Mucosa of descending colon (tissue), 3 donors: ENCODE measurements at places on chromosomes 6 and 20. TPM values are rescaled to one million over a fixed set of nuclear protein-coding genes. Genes with fewer than 3 reads are reported as not detected.

Gene EYA4
- total RNA-seq, result not detected

Gene PSORS1C1
- total RNA-seq, result 11.1 TPM

Gene OLIG3
- not detected for total RNA-seq

Gene DEFB132
- total RNA-seq, result not detected

Gene MLIP
- 1.9 TPM for total RNA-seq

Gene AP5S1
- total RNA-seq, result 18.6 TPM

- DNase-seq, result no peak
These were observed 1.1 kb downstream of the MMP9 start for GRCh38 chr20:46009816-46010215.

- no peak for DNase-seq
These were observed 12.9 kb downstream of the PHACTR1 start for GRCh38 chr6:12729467-12729866.

- DNase-seq, result no peak
These were observed 1174.7 kb upstream of the MAP3K7 start for GRCh38 chr6:91761621-91762020.

- no peak for DNase-seq
These were observed 116.8 kb upstream of the ARID1B start for GRCh38 chr6:156660389-156660788.

DNA sequence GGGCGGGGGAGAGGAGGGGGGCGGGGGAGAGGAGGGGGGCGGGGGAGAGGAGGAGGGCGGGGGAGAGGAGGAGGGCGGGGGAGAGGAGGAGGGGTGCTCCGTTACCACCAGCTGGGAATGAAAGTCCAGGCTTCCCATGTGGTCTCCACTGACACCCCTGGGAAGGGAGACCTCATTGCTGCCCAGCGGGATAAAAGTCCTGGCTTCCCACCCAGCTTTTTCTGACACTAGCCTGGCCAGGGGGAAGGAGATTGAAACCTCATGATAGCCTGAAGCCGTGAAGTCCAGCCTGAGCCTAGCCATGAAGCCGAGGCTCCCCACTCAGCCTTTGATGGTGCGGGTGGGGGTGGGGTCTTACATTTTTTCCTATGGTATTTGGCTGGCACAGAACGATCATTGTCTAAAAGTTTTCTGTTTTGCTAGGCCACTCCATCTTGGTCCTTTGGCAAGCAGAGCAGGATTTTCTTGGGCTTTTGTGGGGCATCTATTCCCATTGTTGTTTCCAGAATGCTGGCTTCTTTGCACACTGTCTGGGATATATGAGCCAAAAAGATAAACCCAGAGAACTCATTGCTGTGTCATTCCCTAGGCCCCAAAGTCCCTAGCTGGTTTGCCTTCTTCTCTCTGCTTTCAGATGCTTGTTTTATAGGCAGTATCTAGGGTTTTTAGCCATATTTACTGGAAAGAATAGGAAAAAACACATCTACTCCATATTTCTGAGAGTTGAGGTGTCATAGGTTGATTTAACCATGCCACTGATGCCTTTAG, 67.9 kb upstream of the RNF24 start:
- no peak for DNase-seq

DNA sequence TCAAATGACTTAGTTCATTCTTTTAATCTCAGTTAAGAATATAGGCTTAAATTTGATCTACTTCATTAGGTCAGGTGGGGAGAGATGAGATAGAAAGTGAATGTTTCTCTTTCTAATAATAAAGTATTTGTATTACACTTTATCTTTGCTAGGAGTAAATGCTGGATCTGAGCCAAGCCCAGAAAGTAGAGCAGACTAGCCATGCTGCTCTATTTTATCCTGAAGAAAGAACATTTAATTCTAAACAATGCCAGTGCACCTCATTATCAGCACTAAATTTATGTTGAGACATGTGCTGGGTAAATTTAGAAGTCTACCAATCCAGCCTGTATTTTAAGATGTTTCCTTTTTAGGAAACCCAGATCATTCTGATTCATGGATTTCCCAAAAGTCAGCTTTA, 43.5 kb downstream of the AKIRIN2 start:
- DNase-seq, result no peak

DNA sequence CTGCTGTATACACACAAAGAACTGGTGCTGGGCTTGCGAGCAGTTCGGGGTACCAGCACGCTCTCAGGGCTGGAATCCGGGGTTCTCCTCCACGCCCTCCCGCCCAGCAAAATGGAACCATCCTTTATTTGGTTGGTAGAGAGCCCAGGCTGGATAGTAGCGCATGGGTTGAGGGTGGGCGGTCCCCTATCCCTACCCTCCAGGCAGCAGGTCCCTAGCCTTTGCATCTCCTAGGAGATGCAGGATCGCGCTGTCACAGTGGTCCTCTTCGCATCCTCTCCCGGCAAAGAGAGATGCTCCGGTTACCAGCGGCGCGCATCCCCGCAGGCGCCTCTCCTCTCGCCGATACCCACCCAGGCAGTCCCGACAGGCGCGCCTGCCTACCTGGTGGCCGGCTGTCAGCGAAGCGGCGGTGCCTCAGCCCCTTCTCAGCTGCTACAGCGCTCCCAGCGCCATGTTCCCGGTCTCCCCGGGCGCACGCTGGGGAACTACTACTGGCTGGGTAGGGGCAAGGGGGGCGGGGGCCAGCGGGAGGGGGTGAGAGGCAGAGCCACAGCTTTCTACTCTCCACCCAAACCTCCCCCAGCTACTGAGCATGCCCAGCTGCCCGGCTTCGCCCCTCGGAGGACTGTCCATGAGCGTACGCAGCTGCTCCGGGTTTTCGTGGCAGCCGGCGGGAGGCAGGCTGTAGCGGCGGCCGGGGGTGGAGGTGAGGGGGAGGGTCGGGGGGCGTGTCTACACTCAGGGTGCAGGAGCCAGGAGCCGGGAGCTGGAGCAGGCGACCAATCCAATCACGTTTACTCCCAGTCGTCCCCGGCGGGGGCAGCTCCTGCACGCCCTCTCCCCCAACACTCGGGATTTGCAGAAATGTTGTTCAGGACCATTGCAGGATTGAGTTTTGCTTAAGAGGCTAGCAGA, at the start of gene PAK5:
PAK5 (minus strand) TSS at position 699 of the 918 bp plus-strand sequence. CDS start 194,748 bp downstream, outside the sequence.
- peak; percentile 55 for DNase-seq

DNA sequence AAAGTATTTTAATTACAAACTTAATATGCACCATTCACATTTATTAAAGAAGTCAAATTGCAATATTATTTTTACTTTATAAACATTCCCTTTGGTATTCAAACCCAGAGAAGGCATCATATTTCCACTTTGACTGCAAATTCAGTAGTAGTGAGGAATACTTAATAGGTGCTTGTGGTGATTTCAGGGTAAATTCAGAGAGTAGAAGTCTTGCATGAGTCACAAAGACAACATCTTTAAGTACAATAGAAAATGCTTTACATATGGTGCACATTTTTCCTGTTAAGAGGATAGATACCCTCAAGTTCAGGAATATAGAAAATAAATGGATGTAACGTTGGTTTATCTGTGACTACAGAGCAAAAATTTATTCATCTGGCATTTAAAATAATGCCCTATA, 390.2 kb downstream of the TENT5A start:
- DNase-seq, result no peak

- no peak for DNase-seq
These were observed 167.4 kb downstream of the COL21A1 start for GRCh38 chr6:56079751-56080540.

GRCh38 chr6:15386756-15387112, 140.9 kb downstream of the JARID2 start:
- DNase-seq, result no peak
